ENCODE measurements at places on chromosomes 6 and 20.
A peak's percentile ranks its signal among the peaks of the same experiment; 100 is the strongest.

- no peak for DNase-seq
These were observed 18.6 kb downstream of the SLC9A8 start for GRCh38 chr20:49831022-49831769.

DNA sequence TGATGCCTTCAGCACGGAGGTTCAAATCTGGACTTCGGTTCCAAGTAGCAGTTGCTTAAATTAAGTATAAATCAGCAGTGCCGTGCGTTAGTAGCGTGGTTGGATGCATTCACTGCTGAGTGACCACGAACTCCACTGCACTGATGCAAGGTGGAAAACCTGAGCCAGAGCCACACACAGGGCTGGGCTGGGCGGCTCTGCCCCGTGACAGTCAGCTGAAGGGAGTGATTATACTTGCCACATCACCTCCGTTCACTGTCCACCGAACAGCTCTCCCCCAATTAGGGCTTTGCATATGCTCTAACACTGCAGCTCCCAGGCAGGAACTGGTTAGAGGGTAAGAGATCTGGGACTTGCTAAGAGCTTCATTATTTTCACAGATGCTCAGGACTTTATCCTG is 22.2 kb downstream of the PPP1R3G start:
- DNase-seq = no peak

GRCh38 chr20:44427804-44428173 is 47.9 kb upstream of the TTPAL start:
- no peak for DNase-seq

DNA sequence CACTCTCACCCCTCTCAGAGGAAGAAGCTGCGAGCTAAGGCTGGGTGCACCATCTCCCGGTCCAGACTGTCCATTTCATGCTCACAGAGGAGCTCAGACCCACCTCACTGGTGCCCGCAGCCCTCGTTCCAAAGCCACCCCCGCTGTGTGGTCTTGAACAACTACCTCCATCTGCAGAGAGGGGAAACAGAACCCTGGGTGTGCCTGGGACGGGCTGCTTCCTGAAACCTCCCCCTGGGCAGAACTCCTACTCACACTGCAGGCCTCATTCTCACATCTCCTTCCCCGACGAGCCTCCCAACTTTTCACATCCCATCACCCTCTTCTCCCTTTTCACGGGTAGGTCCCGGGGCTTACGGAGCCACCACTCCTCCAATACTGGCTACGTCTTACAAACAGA is 18.1 kb downstream of the PMEPA1 start:
- DNase-seq = no peak

DNA sequence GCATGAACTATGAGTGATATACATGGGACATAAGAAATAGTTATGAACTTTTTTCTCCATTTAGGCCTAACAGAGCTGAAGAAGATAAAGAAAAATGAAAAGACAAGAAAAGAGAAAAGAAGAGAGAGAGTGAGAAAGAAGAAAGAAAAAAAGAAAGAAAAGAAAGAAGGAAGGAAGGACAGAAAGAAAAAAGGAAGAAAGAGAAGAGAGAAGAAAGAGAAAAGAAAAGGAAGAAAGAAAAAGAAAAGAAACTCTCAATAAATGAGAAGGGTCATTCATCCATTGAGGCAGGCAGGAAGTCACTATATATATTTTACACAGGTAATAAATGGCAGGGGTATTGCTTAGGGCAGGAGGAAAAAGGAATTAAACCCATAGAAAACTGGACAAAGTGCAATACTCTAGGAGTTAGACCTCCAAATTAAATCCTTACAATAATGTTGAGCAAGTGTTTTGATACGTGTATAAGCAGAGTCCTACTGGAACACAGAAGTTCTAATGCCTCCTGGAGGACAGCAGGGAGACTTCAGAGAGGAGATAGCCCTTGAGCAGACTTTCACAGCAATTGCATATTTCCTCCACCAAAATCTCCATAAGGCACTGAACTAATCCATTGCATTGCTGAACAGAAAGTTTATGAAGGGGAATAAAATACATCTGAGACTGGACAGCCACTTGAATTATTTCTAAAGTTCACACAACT is 86.4 kb upstream of the TENT5A start:
- no peak for DNase-seq

- peak; percentile 45 for DNase-seq
These were observed 17.6 kb downstream of the SLC18B1 start for GRCh38 chr6:132780770-132781371.

DNA sequence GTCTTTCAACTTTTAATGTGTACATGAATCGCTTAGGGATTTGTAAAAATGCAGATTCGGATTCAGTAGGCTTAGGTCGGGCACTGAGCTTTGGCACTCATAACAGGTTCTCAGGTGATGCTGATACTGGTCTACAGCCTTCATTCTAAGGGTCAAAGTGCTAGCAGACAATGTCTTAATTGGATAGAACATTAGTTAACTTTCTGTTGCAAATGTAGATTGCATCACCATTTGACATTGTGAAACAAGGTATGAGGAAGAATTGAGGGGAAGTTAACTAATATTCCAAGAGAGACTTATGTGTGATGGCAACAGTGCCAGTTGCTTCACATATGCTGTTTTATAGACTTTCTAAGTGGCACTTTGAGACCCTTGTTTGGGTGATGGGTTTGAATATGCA is 86.9 kb downstream of the MLIP start:
- no peak for DNase-seq

DNA sequence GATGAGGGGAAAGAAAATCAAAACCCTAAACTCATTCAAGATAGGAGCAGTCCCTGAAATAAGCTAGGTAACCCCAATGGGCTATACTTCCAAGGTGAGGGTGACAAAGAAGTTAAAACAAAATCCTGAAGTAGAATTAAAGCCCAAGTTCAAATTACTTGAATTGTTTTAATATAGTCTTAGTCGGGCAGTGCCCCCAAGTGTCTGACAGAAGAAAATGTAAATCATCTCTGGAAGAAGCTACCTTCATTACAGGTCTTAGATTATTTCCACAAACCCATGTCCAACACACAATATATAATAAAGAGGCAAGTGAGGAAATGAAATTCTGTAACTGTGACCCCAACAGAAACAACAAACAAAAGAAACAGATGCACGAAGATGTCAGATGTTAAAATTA is 36.8 kb upstream of the L3MBTL3 start:
- peak; percentile 3 for DNase-seq

DNA sequence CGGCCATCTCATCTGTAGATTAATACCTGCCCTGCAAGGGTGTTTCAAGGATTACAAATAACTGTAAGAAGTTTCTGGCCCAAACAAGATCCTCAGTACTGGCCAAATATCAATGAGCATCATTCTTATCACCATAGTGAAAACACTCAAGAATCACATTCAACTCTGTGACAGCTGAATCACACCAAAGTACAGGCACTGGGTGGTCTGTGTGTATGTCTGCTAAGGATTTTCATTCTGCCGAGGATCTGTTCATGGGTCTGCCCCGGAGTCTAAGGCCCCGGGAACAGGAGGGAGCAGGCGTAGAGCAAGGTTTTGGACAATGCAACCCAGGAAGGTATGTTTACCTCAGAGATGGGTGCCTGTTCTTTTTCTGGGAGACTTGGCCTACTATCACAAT is 110.5 kb downstream of the TRERF1 start:
- no peak for DNase-seq

DNA sequence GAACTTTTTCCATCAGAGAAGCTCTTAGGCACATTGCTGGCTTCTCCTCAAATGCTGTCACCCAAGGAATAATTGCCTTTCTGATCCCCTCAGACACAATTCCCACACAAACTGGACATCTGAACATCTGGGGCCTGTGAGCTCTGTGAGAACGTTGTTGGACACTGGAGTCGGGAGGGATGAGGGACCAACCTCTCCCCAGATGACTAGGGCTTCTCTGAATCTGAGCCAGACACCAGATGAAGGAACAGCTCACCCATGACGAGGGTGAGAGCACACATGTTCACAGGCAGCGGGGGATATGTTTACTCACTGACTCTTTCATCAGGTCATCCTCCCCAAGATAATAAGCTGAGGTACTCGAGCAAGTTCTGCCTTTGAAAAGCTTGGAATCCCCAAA is 283.9 kb upstream of the SUPT3H start:
- peak; percentile 93 for DNase-seq

DNA sequence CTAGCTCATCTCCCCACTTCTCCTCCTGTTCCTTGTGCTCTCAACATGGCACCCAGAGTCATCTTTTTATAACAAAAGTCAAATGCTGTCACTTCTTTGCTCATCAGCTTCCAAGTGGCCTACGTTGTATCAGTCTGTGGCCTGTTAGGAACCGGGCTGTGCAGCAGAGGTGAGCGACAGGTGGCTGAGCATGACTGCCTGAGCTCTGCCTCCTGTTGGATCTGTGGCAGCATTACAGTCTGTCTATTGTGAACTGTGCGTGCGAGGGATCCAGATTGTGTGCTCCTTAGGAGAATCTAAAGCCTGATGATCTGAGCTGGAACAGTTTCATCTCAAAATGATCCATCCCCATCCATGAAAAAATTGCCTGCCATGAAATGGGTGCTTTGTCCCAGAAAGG is 129.6 kb downstream of the FNDC1 start:
- no peak for DNase-seq

- DNase-seq = no peak
These were observed 121.3 kb downstream of the SOBP start for GRCh38 chr6:107611094-107611810.

- DNase-seq = no peak
These were observed 411.8 kb downstream of the PREX1 start for GRCh38 chr20:48416002-48416401.

- no peak for DNase-seq
These were observed 496.6 kb upstream of the EPHA7 start for GRCh38 chr6:93915961-93916360.

DNA sequence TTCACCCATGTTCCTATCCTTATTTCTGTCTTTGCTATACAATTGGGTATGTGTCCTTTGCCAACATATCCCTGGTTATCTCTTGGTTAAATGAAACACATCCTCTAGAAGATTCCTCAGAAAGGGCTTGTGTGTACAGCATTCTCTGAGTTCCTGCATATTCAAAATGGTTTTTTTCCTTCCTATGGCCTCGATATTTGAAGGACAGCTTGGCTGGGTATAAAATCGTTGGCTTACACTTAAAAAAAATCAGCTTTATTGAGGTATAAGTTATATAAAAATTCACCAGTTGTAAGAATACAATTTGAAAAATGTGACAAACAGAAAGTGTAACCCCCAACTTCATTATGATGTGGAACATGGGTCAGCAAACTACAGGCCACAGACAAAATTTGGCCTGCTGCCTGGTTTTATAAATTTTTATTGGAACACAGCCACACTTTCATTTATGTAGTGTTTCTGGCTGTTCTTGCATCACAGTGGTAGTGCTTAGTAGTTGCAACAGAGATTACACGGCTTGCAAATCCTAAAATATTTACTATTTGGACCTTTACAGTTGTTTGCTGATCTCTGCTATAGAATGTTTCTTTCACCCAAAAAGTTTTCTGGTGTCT is 16.7 kb downstream of the PCMT1 start:
- peak; percentile 92 for DNase-seq

DNA sequence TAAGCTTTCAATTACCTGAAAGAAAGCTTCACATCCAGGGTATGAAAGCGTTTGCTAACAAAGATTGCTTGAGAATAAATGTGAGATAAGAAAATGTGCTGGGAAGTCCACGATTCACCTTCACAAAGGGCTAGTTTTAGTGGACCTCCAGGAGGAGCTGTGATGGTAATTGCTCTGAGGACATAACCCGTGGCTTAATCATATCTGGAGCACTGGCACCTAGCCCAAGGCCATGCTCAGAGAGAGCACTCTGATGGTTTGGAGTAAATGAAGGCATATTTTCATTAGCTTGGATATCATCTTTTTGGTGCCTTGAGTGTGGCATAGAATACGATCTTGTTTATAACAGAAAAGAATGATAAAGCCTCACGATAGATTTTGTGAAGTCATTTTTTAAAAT is 46.9 kb upstream of the BACH2 start:
- peak; percentile 15 for DNase-seq

DNA sequence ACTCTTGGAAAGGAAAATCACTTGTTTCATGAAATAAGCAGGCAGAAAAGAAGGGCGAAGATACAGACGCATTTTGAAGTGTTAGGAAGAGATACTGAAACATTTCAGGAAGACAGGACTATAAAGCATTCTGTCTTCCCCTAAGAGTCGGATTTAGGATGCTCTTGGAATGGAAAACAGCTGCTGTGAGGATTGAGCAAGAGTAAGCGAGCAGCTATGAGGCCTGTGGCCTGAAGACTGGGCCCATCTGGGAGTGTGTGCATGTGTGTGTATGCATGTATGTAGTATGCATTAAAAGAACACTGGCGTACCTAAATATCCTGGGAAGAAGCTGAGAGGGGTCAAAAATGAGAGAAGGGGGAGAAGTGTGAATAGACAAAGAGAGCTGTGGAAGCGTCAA is 83.6 kb downstream of the SIM1 start:
- no peak for DNase-seq

DNA sequence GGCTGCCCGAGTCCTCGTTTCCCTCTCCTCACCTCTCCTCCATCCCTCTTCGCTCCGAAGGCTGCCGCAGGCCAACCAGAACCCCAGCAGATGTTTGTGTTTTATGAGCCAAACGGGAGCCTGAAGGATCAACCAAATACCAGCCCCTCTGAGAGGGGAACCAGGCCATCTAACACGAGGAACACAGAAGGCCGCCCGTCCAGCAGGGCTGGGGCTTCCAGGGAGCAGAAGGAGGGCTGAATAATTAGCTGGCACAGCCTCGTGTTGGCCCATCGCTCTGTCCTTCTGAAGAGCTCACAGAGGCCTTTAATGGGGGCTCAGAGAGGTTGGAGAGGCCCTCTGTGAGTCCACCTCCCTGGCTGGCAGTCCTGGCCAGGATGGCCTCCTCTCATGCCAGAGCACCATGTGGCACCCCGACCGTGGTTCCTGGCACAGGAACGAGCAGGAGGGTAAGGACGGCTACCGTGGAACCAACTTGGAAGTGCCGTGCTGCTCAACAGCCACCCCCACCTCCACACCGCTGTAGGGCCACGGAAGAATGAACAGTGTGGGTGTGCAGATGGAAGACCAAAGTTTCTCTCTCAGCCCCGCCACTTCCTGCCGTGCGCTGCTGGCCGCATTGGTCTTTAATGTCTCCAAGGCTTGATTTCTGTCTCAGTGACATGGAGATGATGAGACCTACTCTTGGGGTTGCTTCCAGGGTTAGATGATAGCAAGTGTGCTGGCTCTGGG is 155.2 kb downstream of the SCML4 start:
- no peak for DNase-seq

GRCh38 chr6:92757925-92758324 is 661.4 kb downstream of the EPHA7 start:
- no peak for DNase-seq

DNA sequence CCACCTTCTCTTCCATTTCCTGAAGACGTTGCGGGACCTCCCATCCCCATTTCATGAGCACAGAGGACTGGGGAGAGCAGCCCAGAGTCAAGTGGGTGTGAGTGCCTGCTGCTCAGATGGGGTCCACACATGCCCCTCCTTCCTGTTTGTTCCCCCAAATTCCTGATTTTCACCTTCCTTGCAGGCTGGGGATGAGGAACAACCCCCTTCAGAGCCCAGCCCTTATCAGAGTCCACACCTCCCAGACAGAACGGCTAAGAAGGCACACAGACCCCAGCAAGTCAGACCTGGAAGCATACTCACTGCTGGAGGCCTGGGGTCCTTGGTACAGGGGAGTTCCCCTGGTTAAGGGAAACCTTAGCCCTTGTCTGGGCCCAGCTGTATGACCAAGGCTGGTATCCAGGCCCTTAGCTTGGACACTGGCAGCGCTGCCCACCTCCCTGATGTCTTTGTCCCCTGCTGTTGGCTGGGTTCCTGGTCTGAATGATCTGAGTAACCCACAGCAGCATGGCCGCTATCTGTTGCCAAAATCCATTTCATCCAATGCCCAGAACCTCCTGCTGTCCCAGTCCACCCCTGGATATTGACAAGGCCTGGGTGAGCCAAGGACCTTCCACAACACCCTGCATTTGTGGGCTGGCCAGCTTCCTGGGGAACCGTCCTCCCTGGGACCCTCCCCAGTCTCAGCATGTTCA is 230.9 kb downstream of the SYNDIG1 start:
- no peak for DNase-seq
